Hematopoietic multipotent progenitor cell treated with erythropoietin and hydrocortisone succinate and interleukin-3 and kit ligand, for 4 days (in vitro differentiated cells): ENCODE measurements at places on chromosomes 13 and 19.
A peak's percentile ranks its signal among the peaks of the same experiment; 100 is the strongest.

GRCh38 chr13:78719367-78719766, 60.4 kb upstream of the OBI1 start:
- DNase-seq: no peak

- no peak for DNase-seq
Measured at GRCh38 chr13:38637576-38637975, 49.3 kb upstream of the FREM2 start.

DNA sequence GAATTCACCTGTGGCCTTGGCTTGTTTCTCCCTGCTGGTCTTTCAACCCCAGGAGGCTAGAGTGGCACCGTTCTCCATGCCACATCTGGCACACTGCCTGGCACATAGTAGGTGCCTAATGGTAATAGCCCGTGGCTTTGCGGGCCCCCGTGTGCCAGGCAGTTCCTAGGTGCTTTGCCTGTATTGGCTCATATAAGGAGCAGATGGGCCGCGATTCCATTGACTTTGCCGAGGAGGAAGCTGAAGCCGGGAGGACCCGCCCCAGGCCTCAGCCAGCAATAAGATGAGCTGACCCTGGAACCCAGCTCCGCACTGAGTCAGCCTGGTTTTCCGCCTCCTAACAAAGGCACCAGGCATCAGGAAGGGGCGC, 807 bp downstream of the PGLYRP1 start:
- no peak for DNase-seq

DNA sequence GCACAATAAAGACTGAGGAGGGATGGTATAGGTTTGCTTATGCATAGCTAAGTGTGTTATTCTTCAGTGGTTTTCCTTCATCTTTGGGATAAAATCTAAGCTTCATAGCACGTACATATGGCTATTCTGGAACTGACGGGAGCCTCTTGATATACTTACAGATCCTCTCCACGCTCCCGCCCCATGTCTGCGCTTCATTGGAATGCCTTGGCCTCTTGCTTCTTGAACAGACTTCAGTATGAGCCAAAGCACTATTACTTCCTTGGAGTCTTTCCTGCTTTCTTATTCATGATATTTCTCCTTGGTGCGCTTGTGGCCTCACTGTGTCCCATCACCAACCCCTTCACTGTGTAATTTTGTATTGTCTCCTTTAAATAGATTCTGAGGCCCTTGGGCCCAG, 111.1 kb upstream of the RNF113B start:
- no peak for DNase-seq

- DNase-seq: peak; percentile 40
Measured at GRCh38 chr19:14310055-14310454, 71.2 kb upstream of the ADGRE5 start.

- peak; percentile 82 for DNase-seq
Measured at GRCh38 chr19:45809643-45810159, 5.4 kb downstream of the RSPH6A start.

DNA sequence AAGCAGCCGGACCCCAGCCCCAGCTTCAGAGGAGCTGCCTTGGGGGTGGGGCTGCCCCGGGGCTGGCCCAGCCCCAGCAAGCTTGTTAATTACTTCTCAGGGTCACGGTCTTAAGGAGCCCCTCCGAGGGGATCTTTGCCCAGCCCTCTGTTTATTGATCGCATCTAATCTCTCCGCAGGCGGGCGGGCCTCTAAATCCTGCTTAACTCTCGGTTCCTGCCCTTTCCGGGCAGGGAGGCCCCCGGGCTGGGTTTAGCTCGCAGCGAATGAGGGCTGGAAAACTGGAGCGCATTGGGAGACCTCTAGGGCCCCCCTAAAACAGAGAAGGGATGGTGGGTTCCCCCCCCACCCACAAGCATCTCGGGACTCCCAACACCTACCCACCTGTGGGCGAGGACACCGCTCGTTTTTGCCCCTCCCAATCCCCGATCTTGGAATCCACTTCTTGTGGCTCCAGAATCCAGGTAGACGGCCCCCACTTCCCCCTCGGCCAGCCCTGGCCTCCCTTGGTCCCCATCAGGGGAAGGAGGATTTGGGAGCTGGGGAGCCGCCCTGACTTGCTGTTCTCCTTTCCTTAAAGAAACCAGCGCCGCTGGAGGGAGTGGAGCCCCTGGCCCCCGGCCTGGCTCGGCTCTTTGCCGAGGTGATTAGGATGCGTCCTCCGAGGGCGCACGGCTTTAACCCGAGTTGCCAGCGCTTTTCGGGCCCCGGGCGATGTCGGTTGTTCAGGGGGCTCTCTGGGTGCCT, 59.5 kb upstream of the ADGRL1 start:
- DNase-seq: no peak
